ENCODE measurements at places on chromosomes 2 and 18.

- no peak overlapping the region for H3K4me3 ChIP-seq
- H3K36me3 ChIP-seq: no peaks in the 10 kb centered on the region
- no peaks in the 10 kb centered on the region for H3K4me1 ChIP-seq
- no peaks in the 10 kb centered on the region for H3K27me3 ChIP-seq
- DNase-seq: no peak
These were observed 39.5 kb upstream of the SLC14A1 start for GRCh38 chr18:45684341-45685115.

GRCh38 chr2:94980406-94980805 lies 45.1 kb upstream of the MAL start:
- no peaks in the 10 kb centered on the region for H3K4me1 ChIP-seq
- H3K27me3 ChIP-seq: no peaks in the 10 kb centered on the region
- H3K27ac ChIP-seq: no peak overlapping the region
- DNase-seq: no peak
- no peak overlapping the region for H3K4me3 ChIP-seq
- H3K36me3 ChIP-seq: no peaks in the 10 kb centered on the region

DNA sequence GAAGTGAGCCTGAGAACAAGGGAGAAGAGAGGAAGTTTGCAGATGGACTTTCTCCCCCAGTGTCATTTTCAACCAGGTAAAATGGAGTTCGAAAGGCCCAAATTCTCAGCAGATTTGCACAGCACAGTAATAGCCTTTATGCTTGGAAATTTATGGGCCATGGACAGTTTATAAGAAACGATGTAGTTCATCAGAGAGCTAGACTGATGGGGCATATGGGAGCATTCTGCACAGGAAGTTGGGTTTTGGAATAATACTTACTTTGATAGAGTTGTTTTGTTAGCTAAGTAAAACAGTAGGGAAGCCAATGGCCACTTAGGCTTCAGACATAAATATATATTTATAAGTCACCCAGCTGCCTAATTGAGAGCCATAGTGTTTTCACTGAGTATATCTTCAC lies 169.4 kb downstream of the MEIS1 start:
- no peak overlapping the region for H3K4me3 ChIP-seq
- H3K27ac ChIP-seq: no peak overlapping the region
- no peaks in the 10 kb centered on the region for H3K36me3 ChIP-seq
- no peaks in the 10 kb centered on the region for H3K27me3 ChIP-seq

DNA sequence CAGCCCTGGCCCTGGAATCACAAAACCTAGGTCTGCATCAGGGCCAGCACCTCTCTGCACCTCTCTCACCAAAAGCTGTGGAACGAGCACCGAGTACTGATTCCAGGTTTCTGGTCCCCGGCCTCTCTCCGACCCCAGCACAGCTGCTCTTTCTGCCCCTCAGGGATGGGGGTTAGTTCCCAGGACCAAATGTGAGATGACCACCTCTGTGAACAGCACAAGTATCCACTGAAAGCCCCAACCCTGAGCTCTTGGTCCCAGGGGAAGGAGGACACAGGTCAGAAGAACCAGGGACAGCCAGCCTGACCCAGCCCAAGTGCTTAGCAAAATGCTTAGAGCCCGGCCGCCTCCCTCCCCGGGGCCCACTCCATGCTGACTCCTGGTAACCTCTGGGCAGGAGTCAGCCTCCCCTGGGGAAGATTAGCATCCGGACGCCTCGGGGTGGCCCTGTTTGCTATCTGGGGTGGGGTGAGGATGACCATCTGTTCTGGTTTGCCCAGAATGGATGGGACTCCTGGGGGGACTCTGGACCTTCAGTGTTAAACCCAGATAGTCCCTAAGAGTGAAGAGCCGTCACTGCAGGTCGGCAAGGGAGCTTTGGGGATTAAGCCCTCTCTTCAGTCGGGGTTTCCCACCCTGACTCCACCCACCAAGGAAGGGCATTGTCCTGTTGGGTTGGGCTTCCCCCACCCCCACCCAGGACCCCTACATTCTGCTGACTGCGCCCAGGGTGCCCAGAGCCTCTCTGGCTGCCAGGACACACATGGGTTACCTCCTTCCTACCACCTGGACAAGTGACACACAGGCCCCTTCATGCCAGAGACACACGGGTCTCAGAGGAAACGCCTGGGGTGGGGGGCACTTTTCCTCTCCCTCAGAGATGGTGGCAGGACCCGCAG lies 9.4 kb upstream of the GPR55 start:
- H3K4me1 ChIP-seq: no peaks in the 10 kb centered on the region
- DNase-seq: no peak
- no peak overlapping the region for H3K27ac ChIP-seq
- no peak overlapping the region for H3K4me3 ChIP-seq

DNA sequence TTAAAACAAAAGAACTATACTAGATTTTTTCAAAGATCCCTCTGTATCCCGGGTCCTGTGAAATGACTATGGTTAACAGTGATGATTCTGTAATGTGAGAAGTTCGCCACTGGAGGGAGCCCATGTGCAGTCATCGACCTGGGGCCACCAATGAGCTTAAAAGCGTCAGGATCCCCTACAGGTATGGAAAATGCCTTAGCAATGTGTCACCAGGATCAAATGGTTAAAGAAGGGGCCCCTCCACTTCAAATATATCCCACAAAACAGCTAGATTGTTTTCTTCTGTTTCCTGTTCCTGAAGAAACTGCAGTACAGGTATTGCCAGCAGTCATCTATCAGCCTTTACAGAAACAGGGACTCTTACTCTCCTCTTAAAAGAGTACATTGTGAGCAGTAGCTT lies 15.3 kb downstream of the CHRNA1 start:
- no peak overlapping the region for H3K4me3 ChIP-seq
- H3K36me3 ChIP-seq: no peaks in the 10 kb centered on the region
- DNase-seq: no peak
- H3K27me3 ChIP-seq: no peaks in the 10 kb centered on the region
- H3K27ac ChIP-seq: no peak overlapping the region

- H3K4me1 ChIP-seq: no peaks in the 10 kb centered on the region
- no peak overlapping the region for H3K4me3 ChIP-seq
- no peaks in the 10 kb centered on the region for H3K36me3 ChIP-seq
- no peaks in the 10 kb centered on the region for H3K27me3 ChIP-seq
- DNase-seq: no peak
- H3K27ac ChIP-seq: no peak overlapping the region
These were observed 182.6 kb upstream of the PKDCC start for GRCh38 chr2:41865263-41865662.

DNA sequence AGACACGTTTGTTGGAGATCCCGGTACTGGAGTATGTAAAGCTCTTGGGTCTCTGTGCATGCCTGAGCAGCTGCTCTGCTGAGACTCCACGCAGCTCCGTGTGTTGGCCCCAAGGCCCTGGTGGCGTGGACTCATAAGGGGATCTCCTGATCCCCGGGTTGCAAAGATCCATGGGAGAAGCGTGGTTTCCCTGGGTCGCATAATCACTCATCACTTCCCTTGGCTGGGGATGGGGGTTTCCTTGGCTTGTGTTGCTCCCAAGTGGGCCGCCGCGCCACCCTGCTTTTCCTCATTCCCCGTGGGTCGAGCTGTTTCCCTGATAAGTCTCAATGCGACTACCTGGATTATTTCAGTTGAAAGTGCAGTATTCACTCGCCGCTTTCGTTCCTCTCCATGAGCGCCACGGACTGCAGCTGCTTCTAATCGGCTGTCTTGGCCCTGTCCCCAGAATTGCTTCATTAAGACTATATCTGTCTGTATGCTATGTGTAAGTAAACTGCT lies 76.0 kb downstream of the EPC2 start:
- DNase-seq: peak; percentile 24
- H3K27ac ChIP-seq: no peak overlapping the region
- H3K27me3 ChIP-seq: no peaks in the 10 kb centered on the region
- peaks cover 21% of the 10 kb centered on the region for H3K4me1 ChIP-seq
- H3K36me3 ChIP-seq: no peaks in the 10 kb centered on the region
- H3K4me3 ChIP-seq: no peak overlapping the region

- H3K4me3 ChIP-seq: no peak overlapping the region
- no peaks in the 10 kb centered on the region for H3K36me3 ChIP-seq
- no peaks in the 10 kb centered on the region for H3K4me1 ChIP-seq
- no peaks in the 10 kb centered on the region for H3K27me3 ChIP-seq
- DNase-seq: no peak
These were observed 282.3 kb upstream of the MEX3C start for GRCh38 chr18:51479736-51480135.

DNA sequence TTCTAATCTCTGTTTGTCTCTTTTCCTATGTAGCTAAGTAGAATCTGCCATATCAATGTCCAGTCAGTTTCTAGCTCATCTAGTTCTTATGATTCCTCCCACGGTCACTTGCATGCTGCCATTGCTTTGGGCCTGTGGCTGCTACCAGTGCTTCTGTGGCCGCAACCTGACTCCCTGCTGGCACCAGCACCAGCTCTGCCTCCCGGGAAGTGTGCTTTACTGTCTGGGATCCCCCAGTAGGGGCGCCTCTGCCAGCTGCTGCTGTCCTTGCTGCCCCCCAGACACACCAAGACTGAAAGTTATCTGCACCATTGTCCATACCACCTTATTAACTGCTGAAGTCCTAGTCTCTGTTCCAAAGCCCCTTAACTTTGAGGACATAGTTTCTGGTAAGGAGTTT lies 56.3 kb downstream of the RAPGEF4 start:
- no peaks in the 10 kb centered on the region for H3K27me3 ChIP-seq
- no peaks in the 10 kb centered on the region for H3K36me3 ChIP-seq
- H3K4me1 ChIP-seq: no peaks in the 10 kb centered on the region
- no peak overlapping the region for H3K4me3 ChIP-seq
- no peak for DNase-seq

DNA sequence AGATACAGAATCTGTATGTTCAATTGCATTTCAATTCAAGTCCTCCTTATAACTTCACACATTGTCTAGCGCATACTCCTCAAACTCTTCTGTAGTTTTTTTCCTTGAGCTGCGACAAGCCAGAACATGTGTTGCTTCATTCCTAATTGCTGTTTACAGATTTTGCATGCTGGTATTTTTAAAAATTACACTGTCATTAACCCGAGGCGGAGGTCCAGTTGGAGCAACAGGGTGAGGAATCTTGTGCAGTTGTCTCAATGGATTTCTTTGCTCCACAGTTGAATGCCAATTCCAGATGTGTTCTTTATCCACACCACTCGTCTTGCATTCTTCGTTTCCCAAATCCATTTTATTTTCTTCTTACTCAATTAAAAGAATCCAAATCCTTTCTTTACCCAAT lies 16.4 kb upstream of the SERPINB13 start:
- H3K4me3 ChIP-seq: no peak overlapping the region
- no peak overlapping the region for H3K27ac ChIP-seq
- no peaks in the 10 kb centered on the region for H3K27me3 ChIP-seq
- DNase-seq: no peak

- no peak for DNase-seq
- no peak overlapping the region for H3K4me3 ChIP-seq
- peaks cover 100% of the 10 kb centered on the region for H3K4me1 ChIP-seq
- no peaks in the 10 kb centered on the region for H3K27me3 ChIP-seq
- peaks cover 10% of the 10 kb centered on the region for H3K36me3 ChIP-seq
These were observed 104.2 kb downstream of the CRIM1 start for GRCh38 chr2:36459725-36460137.

- H3K36me3 ChIP-seq: peaks cover 8% of the 10 kb centered on the region
- no peak for DNase-seq
- H3K4me1 ChIP-seq: peaks cover 18% of the 10 kb centered on the region
- H3K27ac ChIP-seq: no peak overlapping the region
- H3K27me3 ChIP-seq: no peaks in the 10 kb centered on the region
These were observed 48.1 kb upstream of the RPL31 start for GRCh38 chr2:100954044-100954420.

- no peaks in the 10 kb centered on the region for H3K4me1 ChIP-seq
- DNase-seq: no peak
- H3K27ac ChIP-seq: no peak overlapping the region
- H3K36me3 ChIP-seq: peaks cover 84% of the 10 kb centered on the region
These were observed 34.1 kb downstream of the KCTD18 start for GRCh38 chr2:200475795-200476194.

GRCh38 chr2:58645017-58645416 lies 403.9 kb upstream of the FANCL start:
- no peak overlapping the region for H3K4me3 ChIP-seq
- H3K27ac ChIP-seq: no peak overlapping the region
- H3K27me3 ChIP-seq: no peaks in the 10 kb centered on the region
- no peaks in the 10 kb centered on the region for H3K4me1 ChIP-seq
- no peak for DNase-seq
- H3K36me3 ChIP-seq: no peaks in the 10 kb centered on the region

DNA sequence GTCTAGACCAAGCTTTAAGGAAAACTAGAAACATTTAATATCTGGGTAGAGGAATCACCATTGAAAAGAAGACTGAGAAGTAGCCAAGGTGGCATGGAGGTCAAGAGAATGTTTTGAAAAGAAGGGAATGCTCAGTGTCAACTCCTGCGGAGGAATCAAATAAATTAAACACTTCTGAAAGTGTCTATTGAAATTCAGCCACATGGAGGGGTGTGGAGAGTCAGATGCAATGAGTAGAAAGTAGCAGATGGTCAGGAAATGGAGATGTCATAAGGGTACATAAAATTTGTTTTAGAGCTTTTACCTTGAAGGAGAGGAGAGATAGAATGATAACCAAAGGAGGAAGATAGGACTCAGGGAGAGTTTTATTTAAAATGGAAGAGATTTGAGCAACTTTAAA lies 35.1 kb downstream of the NLRC4 start:
- H3K4me1 ChIP-seq: no peaks in the 10 kb centered on the region
- no peak overlapping the region for H3K4me3 ChIP-seq
- H3K27me3 ChIP-seq: no peaks in the 10 kb centered on the region
- H3K27ac ChIP-seq: no peak overlapping the region
- DNase-seq: no peak
- peaks cover 7% of the 10 kb centered on the region for H3K36me3 ChIP-seq

DNA sequence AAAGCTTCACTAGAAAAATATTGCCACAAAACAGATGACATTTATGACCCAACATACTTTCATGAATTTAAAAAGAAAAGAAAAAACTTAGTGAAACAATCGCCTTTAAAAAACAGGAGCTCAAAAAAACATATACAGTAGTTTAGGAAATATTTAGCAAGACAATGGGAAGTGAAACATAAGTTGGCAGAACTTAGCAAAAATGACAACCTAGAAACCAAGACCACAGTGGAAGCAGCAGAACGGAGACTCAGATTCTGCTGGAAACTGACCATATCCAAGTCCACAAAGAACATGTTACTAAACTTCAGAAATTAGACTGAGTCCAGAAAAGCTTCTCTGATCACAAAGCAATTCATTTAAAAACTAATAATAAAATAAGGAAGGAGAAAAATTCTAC lies 41.8 kb upstream of the CTAGE1 start:
- H3K27ac ChIP-seq: no peak overlapping the region
- no peaks in the 10 kb centered on the region for H3K36me3 ChIP-seq
- H3K27me3 ChIP-seq: no peaks in the 10 kb centered on the region
- no peak overlapping the region for H3K4me3 ChIP-seq
- no peak for DNase-seq

DNA sequence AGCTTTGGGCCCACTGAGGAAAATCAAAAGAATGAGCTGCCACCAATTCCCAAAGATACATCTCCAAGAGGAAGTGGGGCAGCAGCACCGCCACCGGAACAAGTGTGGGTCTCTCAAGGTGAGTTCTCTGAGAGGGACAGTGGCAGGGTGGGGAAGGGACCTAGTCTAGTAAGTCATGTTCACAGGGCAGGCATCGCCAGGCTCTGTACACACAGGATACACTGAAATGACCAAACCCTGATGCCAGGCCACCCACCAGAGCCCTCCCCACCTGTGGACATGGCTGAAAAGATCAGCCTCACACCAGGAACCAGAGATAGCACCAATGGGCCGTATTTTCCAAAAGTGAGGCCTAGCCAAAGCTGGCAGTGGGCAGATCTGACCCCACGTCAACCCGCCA lies 108.2 kb upstream of the SMAD2 start:
- H3K27me3 ChIP-seq: no peaks in the 10 kb centered on the region
- H3K27ac ChIP-seq: no peak overlapping the region
- peaks cover 20% of the 10 kb centered on the region for H3K36me3 ChIP-seq
- H3K4me3 ChIP-seq: no peak overlapping the region
- no peaks in the 10 kb centered on the region for H3K4me1 ChIP-seq

All from tibial artery (tissue), 4 donors.